Lung (tissue), 17 donors: ENCODE measurements at places on chromosomes 3 and 15.

DNA sequence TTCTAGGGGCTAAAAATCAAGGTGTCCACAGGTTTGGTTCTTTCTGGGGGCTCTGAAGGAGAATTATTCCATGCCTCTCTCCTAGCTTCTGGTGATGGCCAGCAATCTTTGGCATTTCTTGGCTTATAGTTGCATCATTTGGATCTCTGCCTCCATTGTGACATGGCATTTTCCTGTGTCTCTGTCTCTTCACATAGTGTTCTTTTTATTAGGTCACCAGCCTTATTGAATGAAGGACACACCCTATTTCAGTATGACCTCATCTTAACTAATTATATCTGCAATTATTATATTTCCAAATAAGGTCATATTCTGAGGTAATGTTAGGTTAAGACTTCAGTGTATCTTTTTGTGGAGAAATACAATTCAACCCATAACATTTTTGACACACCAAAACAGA lies 3.2 kb upstream of the GBE1 start:
- no peak for DNase-seq

DNA sequence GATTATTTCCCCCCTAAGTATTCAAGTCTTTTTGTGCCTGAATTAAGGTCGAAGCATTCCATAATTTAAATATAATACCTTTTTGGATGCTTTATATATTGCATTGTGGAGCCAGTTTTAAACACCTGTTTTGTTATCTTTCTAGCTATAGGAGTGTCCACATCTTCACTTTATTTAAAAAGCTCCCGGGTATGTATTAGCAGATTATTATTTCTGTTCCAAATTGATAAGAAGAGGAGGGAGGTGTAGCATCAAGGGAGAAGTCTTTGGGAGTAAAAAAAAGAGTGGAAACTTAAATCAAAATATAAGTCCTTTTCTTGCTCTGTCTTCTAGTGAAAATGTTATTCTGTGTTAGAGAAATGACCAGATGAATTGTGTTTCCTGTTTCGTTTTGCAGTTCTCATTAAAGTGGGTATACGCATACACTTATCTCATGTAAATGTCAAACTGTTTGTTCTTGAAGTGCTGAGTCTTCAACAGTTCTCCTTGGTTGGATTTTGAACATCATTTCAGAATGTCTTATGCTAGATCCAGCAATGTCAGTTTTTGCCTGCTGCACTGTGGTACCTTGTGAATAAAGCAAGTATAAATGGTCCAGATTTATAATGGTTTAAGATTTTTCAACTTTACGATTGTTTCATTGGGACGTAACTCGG lies 105.8 kb downstream of the FNDC3B start:
- no peak for DNase-seq

GRCh38 chr15:49915822-49916221 lies 203.2 kb downstream of the ATP8B4 start:
- DNase-seq = no peak

DNA sequence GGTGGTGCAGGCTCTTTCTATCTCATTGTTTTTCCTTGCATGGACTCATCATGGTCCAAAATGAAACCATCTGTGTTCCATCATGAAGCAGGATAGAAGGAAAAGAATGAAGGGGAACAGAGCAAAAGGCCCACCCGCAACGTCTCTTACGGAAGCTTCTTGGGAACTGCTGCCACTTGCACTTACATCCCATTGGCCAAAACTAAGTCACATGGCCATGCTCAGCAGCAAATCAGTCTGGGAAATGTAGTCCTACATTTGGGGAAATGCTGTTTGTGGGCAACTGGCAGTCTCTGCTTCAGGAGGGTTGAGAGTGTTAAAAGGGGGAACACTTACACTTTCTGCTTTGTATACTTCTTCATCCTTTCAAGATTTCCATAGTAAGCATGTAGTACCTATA lies 191.6 kb downstream of the SV2B start:
- no peak for DNase-seq

- DNase-seq = no peak
These were observed 3.6 kb upstream of the LPCAT4 start for GRCh38 chr15:34370643-34371042.

DNA sequence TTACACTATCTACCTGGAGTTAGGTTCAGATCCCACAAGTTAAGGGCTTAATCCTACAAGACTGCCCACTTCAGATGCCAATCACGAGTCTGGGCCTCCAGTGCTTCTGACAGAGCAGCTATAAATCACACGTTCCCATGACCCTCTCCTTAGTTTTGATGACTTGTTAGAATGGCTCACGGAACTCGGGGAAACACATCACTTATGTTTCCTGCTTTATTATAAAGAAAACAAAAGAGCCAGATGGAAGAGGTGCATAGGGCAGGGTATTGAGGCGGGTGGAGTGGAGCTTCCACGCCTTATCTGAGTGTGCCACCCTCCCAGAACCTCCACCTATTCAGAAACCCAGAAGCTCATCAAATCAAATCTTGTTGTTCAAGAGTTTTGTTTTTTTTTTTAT lies 170.8 kb downstream of the MOBP start:
- DNase-seq = peak; percentile 1

DNA sequence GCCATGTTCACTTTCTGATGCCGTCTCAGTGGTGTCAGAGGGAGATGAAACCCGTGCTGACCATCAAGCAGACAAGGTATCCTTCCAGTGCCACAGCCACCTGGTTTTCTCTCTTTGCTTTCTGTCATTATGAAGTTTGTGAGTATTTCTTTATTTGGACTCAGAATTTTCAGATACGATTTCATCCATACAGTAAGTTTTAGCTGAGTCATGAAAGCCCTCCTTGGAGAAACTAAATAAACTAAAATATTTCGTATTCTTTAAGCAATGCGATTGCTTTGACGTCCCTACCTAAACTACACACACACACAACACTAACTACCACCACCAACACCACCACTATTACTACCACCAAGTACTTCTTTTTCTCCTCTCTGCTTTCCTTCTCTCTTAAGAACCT lies 350.1 kb downstream of the NTRK3 start:
- DNase-seq = no peak

GRCh38 chr15:80776420-80777045 lies 2.6 kb upstream of the CEMIP start:
- DNase-seq = peak; percentile 85

DNA sequence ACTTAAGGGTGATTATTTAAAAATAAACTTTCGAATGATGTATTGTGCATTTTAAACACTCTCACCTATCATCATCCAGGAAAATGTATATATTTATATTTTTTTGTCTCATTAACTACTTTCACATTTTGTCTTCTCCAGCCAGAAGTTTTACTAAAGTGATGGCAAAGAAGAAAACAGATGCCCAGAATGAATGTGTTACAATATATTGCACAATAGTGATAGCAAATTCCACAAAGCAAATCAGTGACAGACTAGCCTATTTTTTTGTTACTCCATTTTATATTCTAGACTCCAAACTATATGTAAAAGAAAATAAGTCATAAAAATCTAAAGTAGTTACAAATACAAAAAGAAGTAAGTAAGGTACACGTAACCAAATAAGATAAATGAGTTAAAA lies 414.7 kb downstream of the EPHA3 start:
- DNase-seq = peak; percentile 64
